Stimulated activated naive CD8-positive, alpha-beta T cell treated with anti-CD3 and anti-CD28 coated beads, Interleukin-15, amount 100 ng/mL, for 72 hours (primary cell): ENCODE measurements at places on chromosomes 3 and 15.

DNA sequence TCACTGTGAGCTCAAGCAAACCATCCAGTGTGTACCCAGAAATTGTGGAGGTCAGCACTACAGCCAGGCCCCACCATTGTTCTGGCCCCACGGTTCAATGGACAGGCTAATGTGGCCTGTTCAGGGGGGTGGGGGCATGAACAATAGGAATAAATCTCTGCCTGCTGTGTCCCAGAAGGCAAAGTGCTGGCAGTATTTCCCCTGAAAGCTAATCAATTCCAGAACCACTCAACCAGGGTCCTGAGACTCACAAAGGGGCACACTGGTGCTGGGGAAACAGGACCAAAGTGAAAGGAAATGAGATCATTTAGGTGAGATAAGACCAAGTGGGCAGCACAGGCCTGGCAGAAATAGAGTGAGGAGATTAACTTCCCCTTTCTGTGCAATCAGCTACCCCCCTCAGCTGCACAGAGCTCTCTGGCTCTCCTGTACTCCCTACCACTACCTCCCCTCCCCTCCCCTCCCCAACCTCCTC, 11.5 kb downstream of the CRYGS start:
- peak; percentile 19 for DNase-seq

DNA sequence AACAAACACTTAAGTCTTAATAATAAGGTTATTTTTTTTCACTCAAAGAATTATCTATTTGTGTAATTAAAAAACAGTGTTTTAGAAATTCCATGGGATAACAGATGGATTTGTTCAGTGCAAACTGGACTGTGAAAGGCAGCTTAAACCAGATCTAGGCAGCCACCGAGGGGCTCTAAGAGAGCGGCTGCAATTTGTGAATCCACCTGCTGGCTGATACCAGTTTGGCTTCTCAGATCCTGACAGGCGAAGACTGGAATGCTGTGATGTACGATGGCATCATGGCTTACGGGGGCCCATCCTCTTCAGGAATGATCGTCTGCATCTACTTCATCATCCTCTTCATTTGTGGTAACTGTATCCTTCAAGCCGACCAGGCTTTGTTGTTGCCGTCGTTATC, 119.6 kb downstream of the CHDH start:
- no peak for DNase-seq

DNA sequence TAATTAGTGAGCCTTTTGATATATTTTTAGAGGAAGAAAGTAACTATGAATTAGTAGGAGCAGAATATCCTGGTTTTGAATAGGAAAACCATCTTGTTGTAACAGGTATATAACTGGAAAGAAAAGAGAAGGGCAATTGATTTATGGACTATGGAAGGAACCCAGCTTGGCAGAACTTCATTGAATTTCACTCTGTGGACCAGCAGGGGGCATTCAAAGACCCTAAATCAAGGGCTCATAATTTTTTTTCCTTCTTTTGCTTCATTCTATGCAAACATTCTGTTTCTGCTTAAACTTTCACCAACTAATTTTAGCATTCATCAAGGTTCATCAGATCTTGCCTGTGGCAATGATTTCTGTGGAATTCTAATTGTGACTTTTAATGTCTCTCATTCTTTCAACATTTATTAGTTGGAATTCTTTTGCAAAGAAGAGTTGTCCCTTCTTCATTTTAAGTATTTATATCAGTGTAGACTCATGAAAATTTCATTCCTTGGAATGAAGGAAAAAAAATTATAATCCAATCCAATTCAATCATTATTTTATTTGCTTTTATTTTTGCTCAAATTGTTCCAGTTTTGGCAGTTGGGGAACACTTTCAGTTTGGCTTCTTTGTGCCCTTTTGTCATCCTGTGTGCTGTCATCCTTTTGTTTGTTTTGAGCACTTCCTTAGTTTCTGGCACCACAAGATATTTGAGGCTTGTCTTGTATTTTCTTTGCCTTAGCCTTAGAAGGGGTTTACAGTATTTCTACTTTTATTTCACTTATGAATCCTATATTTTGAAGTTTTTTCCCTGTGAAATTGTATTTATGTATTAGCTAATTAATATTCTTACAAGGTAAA, 30.4 kb downstream of the NXPE3 start:
- DNase-seq, result no peak

GRCh38 chr3:52800079-52800478, 5.5 kb downstream of the ITIH3 start:
- DNase-seq, result no peak

DNA sequence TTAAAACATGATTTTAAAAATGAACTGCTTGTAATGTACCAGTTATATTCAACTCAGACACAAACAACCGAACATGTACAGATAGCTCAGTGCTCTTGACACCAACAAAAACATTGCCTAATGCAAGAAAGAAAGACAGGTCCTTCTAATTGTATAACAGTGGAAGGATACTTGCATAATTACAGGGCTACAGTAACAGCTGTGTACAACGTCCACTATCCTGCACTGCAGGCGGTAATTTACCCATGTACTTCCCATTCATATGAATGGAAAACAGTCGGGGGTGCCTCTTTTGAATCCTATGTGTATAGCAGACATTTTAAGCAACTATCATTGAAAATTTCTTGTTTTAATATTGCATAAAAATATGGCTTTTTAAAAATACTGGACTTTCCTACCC, 41.1 kb upstream of the PLSCR5 start:
- DNase-seq, result no peak

GRCh38 chr15:58138106-58138505, at the start of gene AQP9:
TSS of gene AQP9 (plus strand) at chr15:58138381. CDS start at chr15:58138566, 185 bp downstream.
- DNase-seq, result no peak

- no peak for DNase-seq
These were observed 104.2 kb downstream of the AGBL1 start for GRCh38 chr15:86183596-86184491.

GRCh38 chr3:151452841-151453240, 8.0 kb downstream of the IGSF10 start:
- no peak for DNase-seq

- DNase-seq, result no peak
These were observed 4.3 kb upstream of the FAM107A start for GRCh38 chr3:58581328-58582091.

- peak; percentile 29 for DNase-seq
These were observed 8.3 kb upstream of the EPHA3 start for GRCh38 chr3:89098964-89099585.

- no peak for DNase-seq
These were observed 13.4 kb upstream of the TBC1D5 start for GRCh38 chr3:17755836-17756235.
